D721Med (cell line): ENCODE measurements at places on chromosomes 5 and 9.

- DNase-seq, result no peak
These were observed 115.0 kb downstream of the NFIB start for GRCh38 chr9:14198841-14199455.

DNA sequence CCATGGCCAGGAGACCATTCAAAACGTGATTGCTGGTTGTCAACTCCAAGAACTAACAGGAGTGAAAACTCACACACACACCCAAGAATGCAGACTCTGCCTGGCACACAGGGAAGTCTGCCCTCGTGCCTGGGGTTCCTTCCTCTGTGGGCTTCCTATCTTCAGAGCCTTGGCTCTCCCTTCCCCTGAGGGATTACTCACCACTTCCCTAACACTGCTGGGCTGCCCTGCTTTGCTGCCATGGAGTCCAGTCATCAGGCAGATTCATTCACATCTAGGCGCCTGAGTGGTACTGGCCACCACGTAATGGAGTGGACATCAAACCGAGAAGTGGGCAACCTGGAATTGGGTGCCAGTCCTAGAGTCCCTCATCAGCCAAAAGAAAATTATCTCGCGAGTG lies 76.4 kb upstream of the PRSS3 start:
- DNase-seq, result no peak

DNA sequence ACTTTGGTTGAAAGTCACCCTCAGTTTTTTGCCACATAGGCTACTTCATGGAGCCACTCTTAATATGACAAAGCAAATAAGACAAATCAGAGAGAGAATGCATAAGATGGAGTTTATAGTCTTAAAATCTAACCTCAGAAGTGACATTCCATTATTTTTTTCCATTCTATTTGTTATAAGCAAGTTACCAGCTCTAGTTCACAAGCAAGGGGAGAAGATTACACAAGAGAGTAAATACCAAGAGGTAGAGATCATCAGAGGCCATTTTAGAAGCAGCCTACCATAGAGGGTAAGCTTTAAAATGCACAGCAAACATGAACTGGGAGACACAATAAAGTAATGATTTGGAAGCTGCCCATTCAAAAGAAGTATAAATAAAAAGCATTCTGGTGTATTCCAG lies 651.3 kb upstream of the MEF2C start:
- DNase-seq, result no peak

- DNase-seq, result no peak
These were observed 97.3 kb downstream of the SIL1 start for GRCh38 chr5:139100825-139101224.

DNA sequence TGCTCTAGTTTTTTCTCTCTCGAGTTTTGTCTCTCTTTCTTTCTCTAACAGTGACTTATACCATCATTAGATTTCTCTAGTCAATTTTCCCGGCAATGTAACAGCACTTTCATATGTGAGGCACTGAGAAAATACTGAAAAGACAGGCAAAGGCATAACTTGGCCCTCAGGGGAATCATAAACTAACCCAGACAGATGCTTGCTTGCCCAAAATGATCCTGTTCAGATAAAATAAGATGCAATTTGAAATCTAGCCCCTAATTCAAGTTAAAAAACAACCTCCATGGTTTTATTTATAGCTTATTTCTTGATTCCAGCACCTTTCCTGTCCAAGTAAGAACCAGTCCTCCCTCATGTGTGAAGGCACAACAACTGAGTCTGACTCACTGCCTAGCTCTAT lies 294.6 kb downstream of the GAS1 start:
- DNase-seq, result no peak

DNA sequence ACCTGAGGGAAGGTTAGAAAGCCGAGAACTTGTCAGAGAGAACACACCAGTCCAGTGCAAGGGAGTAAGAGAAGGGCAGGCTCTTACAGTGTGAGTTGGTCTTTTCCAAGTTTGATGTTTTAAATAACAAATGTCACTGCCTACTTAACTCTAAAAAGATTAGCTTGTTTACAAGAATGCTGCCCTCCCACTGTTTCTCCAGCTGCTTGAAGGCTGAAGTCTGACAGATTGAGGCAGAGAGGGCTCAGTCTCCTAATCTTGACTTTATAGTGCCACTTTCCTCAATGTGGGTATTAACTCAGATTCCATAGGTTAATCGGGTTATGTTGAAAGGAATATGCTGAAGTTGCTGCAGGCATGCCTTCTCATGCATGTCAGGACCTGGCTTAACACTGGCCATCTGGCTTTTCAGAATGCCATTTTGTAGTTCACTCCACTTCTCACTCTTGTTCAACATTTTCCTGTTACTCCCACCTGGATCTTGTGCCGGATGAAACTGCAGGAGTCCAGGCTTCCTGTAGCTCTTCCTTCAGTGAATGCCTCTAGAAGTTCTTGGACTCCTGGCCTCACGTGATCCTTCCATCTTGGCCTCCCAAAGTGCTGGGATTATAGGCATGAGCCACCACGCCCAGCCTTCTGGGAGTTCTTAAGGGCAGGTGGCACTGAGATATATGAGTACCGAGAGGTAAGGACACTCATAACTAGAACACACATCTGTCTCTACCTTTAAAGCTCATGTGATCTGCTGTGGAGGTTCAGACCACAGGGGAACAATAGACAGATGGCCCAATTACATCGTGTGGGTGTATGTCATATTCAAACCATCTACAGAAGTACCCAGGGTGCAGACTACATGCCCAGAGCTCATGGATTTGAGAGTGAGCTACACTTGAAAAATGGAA lies 249.7 kb downstream of the ARHGAP26 start:
- peak; percentile 21 for DNase-seq

DNA sequence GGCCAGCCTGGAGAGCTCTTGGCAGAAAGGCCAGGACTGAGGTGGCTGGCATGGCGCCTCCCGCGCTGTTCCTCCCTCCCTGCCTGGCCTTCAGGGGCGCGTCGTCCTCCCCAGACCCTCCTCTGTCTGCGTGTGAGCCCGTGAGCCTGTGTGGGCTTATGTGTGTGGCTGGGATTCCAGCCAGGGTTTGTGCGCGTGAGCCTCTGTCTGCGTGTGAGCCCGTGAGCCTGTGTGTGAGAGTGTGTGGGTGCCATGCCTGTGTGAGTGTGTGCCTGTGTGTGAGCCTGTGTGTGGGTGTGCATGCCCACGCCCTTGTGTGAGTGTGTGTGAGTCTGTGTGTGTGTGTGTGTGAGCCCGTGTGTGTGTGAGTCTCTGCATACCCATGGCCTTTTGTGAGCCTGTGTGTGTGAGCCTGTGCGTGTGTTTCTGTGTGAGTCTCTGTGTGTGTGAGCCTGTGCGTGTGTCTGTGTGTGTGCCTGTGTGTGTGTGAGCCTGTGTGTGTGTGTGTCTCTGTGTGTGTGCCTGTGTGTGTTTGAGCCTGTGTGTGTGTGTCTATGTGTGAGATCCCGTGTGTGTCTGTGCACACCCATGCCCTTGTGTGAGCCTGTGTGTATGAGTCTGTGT lies 13.0 kb downstream of the RXRA start:
- DNase-seq, result no peak

- DNase-seq, result no peak
These were observed 112.3 kb downstream of the MARCHF3 start for GRCh38 chr5:126917918-126918614.

GRCh38 chr9:78928625-78929405 lies 631.9 kb downstream of the PSAT1 start:
- DNase-seq, result no peak

- DNase-seq, result no peak
These were observed 50.8 kb downstream of the GABBR2 start for GRCh38 chr9:98657897-98658296.

- no peak for DNase-seq
These were observed 334.2 kb downstream of the PDE4D start for GRCh38 chr5:59559323-59559722.

GRCh38 chr9:89747596-89747995 lies 142.8 kb downstream of the GADD45G start:
- no peak for DNase-seq

GRCh38 chr9:81022177-81022576 lies 667.2 kb downstream of the TLE1 start:
- DNase-seq, result no peak
